Kidney glomerular epithelial cell (primary cell): ENCODE measurements at places on chromosomes 5 and 9.

DNA sequence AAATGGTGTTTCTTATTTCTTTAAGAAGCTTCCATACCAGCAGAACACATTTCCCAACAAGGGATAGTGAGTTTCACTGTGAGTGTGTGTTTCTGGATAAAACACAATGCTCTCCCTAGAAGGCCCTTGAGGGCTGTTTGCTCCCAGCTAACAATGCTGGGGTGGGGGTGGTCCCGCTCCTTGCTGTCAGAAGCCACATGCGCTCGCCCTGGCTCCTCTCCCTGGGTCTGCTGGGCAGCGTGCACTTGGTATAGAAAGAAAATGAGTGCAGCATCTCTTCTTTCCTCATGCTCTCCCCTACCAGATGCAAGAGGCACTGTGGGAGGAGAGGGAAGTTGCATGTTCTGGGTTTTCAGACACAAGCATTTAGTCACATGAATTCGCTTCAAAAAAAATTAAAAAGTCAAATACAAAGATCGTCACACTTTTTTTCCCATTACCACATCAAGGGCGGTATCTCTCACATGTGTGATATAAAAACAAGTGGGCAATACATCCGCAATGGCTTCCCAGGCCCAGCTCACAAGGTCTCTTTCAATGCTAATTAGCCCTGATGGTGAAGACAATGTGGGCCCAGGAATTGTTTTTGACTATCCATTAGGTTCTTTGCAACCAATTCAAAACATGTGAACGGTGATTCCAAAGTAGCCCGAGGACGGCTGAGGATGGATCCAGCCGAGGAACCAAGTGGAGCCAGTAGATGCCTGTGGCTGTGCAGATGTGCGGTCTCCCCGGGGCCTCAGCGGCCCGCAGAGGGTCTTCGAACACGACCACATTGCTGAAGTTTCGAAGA lies 603.6 kb downstream of the IRX1 start:
- no peak for DNase-seq

- no peak for DNase-seq
Observed at GRCh38 chr5:96751203-96752169, 56.3 kb downstream of the ERAP1 start.

GRCh38 chr5:2334719-2335118 lies 416.8 kb downstream of the IRX2 start:
- DNase-seq, result no peak

- no peak for DNase-seq
Observed at GRCh38 chr5:171857489-171857876, 71.9 kb downstream of the SMIM23 start.
